Fibroblast of skin of back (primary cell): ENCODE measurements at places on chromosomes 6 and 20.

GRCh38 chr20:49482621-49483017 is at the start of gene KCNB1:
Gene KCNB1, minus strand, starts transcription at chr20:49482668. Its CDS starts 188 bp downstream, at chr20:49482480.
- DNase-seq = peak; percentile 59

DNA sequence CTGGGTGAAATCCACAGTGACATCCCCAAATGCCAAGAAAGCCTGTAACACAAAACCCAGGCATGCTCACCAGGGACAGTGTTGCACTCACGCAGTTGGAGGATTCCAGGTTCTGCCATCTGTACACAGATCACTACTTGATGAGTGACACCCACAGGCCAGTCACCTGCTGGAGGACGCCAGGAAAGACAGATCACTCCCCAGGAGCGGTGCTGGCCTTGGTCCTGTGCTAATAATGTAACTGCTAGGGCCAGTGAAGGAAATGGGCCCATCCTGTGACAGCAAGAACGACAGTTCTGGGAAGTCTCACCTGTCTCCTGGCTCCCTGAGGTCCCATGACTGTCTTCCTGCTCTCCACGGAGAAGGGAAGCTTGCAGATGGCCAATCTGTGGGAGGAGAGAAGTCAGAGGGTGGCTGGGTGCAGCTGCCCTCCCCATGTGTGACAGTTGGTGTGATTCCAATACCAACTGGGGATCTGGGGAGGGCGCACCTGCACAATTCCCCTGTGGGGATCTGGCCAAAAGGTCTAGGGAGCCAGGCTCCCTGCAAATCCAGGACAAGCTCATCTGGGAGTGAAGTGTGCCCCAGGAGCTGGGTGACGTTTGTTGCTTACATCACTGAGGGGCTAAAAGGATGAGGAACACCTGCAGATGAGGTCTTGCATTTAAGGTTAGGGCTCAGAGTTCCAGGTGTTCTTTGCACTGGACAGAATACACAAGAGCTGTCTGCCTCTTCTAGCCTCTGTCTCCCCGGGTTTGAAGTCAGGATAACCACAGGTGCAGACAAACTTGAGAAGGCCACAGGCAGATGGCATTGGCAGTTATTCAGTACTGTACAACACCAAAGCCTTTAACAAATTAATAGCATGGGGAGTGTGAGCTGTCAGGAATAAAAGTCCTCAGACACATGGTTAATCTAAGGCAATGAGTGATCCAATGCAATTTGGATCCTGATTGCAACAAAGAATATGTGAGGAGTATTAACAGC is 10.3 kb downstream of the ZNF337 start:
- DNase-seq = no peak

DNA sequence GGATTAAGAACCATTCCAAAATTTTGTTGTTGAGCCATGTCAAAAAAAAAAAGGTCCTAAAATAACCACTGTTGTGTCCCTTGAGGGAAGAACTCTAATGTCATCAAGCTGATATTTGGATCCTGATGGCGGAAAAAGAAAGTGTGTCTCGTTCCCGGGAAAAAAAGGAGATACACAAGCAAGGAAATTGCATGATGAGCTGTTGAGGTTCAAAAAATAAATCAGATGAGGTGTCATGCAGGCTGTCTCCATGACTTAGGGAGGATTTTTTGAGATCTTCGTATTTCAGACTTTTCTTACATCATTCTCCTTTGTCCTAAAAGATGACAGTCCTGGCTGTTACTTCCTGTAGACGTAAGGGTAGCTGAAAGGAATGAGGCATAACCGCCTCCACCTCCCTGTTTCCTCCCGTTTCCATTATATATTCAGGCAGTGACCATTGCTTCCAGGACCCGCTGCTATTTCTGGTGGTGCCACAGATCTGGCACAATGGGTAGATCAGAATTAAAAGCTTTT is 117.3 kb upstream of the TNFAIP3 start:
- peak; percentile 12 for DNase-seq

DNA sequence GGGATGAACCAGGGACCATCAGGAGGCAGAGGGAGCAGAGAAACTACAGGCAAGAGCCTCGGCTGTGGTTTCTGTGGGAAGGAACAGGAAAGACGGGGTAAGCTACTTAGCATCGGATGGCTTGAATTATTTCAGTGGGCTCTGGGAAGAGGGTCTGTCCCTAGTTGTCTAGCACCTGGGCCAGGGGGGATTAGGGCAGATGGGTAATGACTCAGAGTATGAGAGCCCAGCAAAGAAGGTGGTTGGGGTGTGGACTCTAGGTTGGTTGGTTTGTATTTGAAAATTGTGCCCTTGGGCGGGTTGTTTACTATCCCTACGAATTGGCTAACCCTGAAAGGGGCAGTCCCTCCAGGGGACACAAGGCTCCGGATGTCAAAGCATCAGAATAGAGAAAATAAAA is 148.5 kb upstream of the TAB2 start:
- no peak for DNase-seq

GRCh38 chr20:33561692-33562601 is 72.1 kb downstream of the CBFA2T2 start:
- DNase-seq = peak; percentile 79

DNA sequence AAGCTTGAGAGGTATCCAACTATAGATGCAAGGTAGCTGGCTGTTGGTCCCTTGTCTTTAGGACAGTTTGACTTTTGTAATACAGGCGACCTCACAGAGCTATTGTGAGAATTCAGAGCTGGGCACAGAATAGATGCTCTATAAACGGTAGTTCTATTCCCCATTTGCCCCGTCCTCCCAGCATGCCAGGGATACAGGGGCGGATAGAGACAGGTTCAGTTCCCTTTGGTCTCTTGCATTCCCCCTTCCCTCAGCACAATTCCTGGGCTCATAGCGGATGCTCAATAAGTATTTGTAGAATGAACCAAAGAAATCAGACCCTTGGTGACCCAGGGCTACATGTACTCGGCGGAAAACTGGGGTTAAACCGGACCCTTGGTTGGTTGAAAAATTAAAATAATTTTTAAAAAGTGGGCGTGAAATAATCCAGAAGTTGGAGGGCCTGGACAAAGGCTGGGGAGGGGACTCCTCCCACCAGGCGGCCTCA is 707 bp upstream of the TOP1 start:
- DNase-seq = no peak

DNA sequence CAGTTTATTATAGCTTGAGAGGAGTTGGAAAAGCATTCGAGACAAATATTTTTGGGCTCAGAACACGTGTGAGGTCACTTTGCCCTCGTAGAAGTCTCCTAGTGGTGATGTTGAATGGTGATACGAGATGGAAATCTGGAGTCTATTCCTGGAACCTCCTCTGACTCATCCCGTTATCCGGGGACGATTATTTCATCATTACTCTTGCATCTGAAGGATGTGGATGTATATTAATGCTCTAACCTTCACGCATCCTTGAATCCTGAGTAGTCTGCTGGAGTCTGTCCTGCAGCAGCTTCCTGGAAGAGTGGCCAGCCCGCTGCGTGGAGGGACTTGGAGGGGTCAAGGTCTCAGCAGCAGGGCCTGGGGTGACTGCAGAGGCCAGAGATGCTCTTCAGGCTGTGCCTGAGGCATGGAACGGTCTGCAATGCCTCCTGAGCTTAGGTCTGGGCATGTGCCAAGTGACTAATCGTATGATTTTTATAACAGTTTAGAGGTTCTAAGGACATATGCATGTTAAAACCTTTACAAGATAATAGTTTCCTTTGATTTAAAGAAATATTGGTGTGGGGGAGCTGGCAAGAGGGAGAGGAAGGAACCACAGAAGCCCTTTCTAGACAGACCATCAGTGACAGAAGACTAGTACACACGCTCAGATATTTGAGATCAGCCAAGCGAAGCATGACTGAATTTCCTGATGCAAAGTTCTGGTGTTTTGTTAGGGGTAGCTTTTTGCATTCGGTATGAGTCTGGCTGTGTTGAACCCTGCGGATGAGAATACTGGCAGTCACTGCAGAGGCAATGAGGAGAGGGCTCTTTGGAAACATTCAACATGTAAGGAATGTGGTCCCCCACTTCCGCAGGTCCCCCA is 400.2 kb downstream of the QKI start:
- DNase-seq = peak; percentile 67

DNA sequence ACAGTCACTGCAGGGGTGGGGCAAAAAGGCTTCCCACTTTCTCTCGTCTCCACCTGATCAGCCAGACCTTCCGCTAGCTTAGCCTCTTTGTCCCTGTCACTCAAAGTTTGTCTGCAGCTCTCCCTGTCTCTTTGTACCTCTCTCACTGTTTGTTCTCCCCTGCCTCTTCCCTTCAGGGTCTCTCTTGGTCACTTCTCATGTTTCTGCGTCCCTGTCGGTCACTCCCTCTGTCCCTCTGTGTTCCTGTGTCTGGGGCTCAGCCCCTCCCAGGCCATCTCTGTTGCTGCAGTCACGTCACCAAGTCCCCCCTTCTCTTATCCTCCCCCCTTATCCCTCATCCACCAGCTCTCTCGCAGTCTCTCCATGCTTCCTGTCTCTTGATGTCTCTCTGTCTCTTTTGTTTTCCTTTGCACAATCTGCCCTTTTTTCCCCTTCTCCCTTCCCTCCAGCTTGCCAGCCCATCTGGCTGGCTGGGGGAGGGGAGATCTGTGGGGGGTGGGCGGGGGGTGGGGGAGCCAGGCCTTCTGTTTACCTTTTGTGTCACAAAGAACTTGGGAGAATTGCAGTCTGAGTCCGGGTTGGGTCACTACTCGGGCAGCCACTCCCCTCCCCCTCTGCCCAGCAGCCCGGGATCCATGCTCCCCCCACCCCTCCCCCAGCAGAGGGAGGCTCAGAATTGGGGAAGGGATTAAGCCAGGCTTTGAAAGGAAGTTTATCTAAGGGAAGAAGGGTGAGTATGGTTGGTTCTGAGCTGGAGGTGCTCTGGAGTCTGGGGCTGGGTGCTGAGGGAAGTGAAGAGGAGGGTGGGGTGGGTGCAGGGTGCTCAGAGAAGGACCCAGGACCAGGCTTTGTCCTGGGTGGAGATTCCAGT is 32.3 kb downstream of the FOXP4 start:
- DNase-seq = peak; percentile 84

- DNase-seq = no peak
Observed at GRCh38 chr20:41306061-41306727, 11.3 kb downstream of the ZHX3 start.

DNA sequence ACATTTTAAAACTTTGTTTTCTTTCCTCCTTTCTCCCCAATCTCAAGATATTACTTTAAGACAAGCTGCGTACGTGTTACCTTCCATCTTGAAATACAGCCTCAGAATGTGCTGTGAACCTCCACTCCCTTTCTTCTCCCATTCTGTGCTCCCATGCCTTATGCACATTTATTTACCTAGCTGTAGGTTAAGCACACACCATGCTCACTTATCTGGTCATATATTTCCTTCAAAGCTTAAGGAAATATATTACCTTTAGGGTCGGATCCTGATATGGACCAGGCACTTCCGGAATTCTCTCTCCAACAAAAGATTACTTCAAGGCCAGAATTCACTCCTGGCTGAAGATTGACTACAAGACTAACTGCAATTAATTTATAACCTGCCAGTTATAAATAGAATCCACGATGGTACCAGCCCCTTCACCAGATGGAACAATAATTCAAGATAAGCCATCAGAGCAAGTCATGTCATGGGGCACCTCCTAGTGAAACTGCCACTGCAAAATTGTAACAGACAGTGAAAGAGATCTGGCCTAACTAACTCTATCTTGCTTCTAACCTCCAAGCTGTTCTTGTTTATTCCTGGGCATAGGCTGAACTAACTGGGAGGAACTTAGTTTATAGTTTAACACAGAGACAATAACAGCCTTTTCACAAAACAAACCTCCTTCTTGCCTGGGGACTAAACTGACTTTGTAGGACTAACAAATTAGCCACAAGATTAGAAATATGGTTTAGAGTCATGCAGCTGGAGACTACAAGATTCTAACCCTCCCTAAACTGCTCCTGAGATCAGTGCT is 47.5 kb downstream of the OR2B6 start:
- no peak for DNase-seq

DNA sequence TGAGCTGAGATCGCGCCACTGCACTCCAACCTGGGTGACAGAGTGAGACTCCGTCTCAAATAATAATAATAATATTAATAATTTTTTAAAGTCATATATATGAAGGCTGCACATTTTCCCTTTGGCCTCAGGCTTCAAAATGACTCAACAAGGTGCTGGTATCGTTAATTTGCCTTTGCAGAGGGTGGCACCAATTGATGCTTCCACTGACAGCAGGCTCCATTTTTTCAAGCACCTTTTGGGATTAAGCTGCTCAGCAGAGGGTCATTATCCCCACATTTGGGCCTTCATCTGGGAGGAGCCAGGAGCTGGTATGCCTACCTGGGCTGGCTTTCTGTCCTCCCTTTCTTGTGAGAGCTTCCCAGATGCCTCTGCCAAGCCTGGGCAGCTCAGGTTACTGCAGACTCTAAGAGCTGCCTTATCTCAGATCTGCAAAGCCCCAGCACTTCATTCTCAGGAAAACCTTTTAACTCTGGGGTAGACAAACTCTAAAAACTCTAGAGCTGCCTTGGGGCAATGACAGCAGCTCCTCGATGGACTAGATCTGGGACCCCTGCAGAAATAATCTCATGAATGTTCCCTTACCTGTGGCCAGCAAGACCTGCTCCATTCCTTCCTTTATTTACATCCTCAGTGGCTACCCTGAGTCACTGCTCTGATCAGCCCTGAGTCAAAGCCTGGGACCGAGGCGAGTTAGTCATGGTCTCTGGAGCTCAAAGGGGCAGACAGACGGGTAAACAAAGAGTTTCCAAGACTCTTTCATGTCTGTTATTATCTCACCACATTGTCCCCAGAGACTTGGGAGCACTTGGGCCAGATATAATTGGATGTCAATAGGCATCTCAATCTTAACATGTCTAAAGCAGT is 80.0 kb upstream of the EYA2 start:
- peak; percentile 97 for DNase-seq

DNA sequence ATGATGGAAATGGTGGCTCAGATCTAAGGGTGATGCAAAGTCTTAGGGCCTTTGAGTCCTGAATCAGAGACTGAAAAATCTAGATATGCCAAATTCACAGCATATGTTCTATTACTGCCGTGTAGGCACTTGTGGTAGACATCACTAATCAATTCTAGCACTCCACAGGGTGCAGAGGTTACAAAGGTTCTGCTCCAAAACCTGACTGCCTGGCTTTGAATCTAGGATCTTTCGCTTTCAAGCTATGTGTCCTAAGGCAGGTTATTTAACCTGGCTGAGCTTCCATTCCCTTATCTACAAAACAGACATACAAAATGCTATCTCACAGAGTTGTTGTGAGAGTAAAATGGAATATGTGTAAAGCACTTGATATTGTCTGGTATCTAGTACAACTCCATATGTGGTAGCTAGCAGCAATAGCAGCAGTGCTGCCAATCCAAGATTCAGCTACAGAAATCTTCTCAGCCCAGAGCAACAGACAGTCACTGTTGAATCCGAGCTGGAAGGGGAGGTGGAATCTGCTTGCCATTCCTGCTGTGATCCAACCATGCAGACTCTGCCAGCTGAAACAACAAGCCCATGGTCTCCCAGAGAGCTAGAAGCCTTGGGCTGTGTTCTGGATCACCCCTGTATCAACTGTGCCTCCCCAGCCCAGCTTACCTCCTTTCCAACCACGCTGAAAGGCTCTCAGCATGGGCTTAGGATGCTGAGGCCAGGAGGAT is 206.9 kb downstream of the TFAP2C start:
- peak; percentile 6 for DNase-seq

- DNase-seq = peak; percentile 55
Observed at GRCh38 chr6:132236281-132236680, 165.0 kb downstream of the MOXD1 start.
